ENCODE measurements at places on chromosomes 6 and 20.

GRCh38 chr6:97023982-97024381 is 99.5 kb downstream of the KLHL32 start:
- no peak for DNase-seq

GRCh38 chr20:4067600-4068261 is 52.4 kb upstream of the RNF24 start:
- no peak for DNase-seq

- DNase-seq, result no peak
Observed at GRCh38 chr6:127302728-127303660, 36.3 kb downstream of the RNF146 start.

DNA sequence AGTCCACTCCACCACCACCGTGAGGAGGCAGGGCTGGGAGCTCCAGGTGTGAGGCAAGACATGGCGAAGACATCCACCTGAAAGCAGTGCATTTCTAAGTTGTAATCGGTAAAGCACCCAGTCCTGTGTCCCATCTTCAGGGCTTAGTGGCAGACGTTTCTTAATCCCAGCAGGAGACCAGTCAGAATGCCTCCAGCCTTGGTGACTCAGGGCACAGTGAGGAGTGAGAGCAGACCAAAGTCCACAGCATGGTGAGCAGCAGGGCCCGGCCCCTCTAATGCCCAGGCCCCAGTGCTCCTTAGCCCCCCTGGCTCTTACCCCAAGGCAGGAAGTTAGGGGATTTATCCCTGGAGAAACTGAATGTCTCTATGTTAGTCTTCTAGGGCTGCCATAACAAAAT is 183.9 kb downstream of the SYNDIG1 start:
- no peak for DNase-seq

GRCh38 chr6:135438907-135439535 is 58.5 kb downstream of the AHI1 start:
- DNase-seq, result no peak

DNA sequence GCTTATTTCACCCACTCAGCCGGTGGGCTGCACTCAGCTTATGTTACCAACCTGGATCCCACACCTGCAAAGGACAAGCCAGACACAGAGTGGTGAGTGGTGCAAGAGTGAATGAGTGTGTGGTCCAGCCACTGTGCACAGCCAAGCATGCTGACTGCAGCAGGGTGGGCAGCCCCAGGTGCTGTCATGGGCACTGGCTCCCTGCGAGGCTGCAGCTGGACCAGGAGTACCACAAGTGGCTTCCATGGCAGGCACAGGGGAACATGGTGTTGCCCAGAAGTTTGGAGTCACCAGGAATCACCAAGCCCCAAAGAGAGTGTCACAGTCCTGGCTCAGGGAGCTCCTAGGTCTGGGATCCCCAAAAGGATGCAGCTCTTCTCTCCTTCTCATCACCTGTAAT is 1093.4 kb downstream of the KHDRBS2 start:
- DNase-seq, result no peak

- DNase-seq, result no peak
Observed at GRCh38 chr6:104548297-104548696, 311.4 kb downstream of the HACE1 start.

All from stimulated activated CD4-positive, alpha-beta T cell treated with anti-CD3 and anti-CD28 coated beads, Interleukin-15, amount 100 ng/mL, for 1 hour (primary cell).